WTC11 (cell line): ENCODE measurements at places on chromosomes 7 and 10.

DNA sequence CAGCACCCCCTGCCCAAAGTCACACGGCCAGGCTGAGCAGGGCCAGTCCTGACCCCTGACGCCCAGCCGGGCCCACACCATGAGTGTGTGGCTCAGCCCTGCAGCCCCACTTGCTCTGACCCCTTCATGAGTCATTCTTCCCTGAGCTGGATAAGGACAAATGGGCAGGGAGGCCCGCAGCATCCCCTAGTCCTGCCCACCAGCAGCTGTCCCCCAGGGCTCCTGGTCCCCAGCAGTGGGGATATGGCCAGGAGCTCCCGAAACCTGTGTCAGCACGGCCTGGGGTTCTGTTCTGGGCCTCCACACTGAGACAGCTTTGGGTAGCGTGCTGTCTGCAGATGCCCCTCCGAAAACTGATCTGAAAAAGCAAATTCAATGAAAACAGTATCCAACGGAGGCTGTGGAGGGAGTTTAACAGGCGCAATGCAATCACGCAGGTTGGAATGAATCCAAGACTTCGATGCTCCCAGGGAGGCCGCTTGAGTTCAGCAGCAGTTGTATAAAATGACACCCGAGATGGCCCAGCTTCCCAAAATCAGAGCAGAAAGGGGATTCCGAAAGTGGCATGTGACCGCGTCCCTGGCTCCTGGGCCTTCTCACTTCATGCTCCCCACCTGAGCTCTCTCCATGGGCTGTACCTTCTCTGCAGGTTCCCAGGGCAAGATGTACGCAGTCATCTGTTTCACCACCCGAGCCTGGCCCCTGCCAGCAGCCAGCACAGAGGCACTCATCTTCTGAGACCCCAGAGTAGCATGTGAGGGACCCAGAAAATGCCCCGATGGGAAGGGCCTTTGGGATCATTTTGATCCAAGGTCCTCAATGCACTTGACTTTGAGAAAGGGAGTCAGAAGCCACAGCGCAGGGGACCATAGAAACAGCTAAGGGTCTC is 214.1 kb downstream of the USP6NL start:
- DNase-seq = no peak

GRCh38 chr10:71805776-71806703 is 32.7 kb upstream of the VSIR start:
- DNase-seq = peak; percentile 71

GRCh38 chr7:26151096-26151495 is 902 bp upstream of the NFE2L3 start:
- DNase-seq = no peak

DNA sequence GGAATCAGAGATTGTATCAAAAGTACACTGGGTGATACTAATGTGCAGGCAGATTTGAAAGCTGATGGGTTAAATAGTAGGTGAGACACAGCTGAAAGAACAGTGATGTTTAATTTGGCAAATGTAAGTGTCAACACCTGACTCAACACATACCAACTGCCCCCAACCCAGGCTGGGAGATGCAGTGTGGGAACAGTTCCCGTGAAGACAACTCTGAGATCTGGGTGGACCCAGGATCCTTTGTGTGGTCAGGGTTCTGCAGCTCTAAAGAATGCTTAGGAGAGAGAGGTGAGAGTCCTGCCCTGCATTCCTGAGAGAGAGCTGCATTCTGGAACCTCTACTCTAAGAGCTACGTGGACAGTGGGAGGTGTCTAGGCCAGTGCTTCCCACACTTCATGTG is 479.7 kb downstream of the RPS24 start:
- no peak for DNase-seq

DNA sequence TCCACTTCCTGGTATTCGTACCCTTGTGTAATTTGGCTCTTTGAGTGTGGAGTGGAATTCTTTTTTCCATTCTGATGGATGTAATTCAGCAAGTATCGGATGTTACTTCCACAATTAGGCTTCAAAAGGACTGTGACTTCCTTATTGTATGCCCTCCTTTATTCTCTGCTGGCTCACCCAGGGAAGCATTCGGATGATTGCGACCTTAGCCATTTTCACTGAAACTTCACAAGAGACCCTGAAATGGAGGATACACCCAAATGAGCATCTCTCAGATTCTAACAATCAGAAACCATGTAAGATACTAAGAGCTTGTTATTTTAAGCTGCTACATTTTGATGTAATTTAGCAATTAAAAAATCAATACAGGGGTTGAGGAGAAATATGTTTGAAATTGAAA is 493.1 kb downstream of the DNAJB9 start:
- no peak for DNase-seq

GRCh38 chr10:24406809-24407483 is 198.0 kb downstream of the KIAA1217 start:
- no peak for DNase-seq

- no peak for DNase-seq
Measured at GRCh38 chr7:111029574-111030251, 61.2 kb upstream of the LRRN3 start.

- no peak for DNase-seq
Measured at GRCh38 chr7:41858201-41858600, 155.3 kb upstream of the INHBA start.

- DNase-seq = no peak
Measured at GRCh38 chr10:95501203-95502094, 59.7 kb downstream of the SORBS1 start.

DNA sequence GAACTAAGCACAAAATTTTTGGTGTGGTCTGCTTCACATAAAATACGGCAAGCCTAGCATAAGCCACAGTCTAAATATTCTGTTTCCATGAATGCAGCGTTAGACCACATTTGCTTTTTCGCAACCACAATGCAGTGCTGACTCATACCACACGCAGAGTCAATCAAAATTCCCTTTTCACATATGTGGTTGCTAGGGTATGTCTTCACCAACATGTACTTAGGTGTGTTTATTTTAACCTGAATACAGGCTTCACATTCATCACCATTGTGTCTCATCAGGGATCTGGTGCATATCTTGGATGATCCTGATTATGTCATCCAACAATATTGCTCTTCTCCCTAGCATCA is 90.8 kb downstream of the CHN2 start:
- no peak for DNase-seq

- no peak for DNase-seq
Measured at GRCh38 chr10:5423771-5424170, 11.4 kb downstream of the NET1 start.

GRCh38 chr7:98303906-98304305 is 22.4 kb downstream of the BRI3 start:
- peak; percentile 34 for DNase-seq

- no peak for DNase-seq
Measured at GRCh38 chr7:90210475-90210874, 1.1 kb upstream of the STEAP2 start.

GRCh38 chr10:75034131-75034512 is 77.3 kb upstream of the SAMD8 start:
- DNase-seq = no peak

DNA sequence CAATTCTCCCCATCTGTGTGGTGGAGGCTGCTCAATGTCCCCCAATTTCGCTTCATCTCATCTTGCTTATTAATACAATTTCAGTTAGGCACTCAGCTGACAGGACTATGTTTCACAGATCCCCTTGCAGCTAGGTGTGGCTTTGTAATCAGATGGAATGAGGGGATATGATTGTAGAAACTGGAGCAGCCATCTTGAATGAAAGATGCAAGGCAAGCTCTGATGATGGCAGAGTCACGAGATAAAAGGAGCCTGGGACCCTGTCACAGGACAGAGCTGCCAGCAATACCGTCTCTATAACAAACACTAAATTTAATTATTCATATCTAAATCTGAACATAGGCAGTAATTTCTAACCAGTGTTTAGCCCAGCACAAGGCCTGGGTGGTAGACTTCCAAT is 991 bp upstream of the DLD start:
- no peak for DNase-seq

- DNase-seq = no peak
Measured at GRCh38 chr7:36048902-36049240, 104.2 kb upstream of the EEPD1 start.

GRCh38 chr7:159108941-159109652 is 35.6 kb downstream of the VIPR2 start:
- no peak for DNase-seq

GRCh38 chr7:143299840-143300239 is 11.7 kb downstream of the CASP2 start:
- peak; percentile 73 for DNase-seq

DNA sequence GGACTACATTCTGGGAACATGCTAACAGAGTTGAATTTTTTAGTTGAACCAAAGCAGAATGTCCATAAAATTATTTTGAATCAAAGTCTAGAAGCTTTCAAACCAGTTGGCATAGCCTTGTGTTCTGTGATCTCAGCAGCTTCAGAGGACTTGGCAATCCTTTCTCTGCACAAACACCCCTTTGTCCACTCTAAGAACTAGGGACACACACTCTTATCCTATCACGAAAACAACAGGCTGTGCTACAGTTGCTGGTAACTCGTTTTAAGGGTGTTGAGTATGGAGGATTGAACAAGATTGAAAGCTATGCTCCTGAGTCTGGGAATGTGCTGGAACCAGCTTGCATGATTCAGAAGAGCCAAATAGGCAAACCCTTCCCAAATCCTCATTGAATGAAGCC is 76.4 kb upstream of the PRSS58 start:
- no peak for DNase-seq
